Cerebellar nuclear complex (tissue), 1 donor: ENCODE measurements at places on chromosomes 6 and 20.

GRCh38 chr6:79630883-79631692 is at the start of gene SH3BGRL2:
SH3BGRL2 (plus strand) TSS chr6:79631329; CDS start chr6:79631462, 133 bp downstream.
- peak; percentile 68 for DNase-seq

DNA sequence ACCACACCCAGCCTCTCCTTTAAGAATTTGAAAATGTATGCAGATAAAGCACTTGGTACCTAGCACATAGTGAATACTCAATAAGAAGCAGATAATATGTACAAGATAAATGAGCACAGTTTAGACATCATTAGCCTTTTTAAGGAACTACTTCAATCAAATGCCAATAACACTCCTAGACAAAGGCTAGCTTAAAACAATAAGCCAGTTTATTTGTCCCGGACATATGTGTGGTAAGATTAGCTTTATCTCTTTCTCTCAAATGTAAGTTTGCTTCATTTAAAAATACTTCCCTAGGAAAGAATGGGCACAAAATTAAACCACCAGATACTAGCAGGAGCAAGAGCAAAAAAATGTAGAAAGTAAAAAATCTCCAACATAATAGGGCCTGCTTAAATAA is 73.8 kb downstream of the MAP3K5 start:
- no peak for DNase-seq

DNA sequence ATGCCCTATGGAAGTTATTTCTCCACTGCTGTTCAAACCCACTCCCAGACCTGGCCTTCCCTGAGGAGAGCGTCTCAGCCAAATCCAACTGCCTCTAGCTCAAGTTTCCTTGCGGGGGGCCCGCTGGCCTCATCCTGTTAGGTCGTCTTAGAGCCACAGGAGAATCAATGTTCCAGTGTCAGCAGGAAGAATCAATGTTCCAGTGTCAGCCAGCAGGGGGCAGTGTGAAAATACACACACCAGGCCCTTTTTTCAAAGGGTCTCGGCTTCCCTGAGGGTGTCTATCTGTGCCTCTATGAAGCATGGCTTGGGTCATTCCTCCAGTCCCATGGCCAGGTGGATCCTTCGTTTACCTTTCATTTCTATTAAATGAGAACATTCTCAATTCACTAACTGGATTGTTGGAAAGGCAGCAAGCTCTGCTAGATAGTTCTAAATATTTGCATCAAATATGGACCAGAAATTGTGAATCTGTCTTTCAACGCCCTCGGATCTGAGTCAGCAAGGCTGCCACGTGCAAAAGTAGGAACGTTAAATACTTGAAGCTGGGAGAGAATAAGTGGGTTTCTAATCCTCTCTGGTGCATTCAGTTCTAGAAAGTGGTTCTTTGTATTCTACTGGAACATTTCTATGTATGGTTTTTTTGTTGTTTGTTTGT is 19.2 kb downstream of the PRND start:
- DNase-seq: no peak

DNA sequence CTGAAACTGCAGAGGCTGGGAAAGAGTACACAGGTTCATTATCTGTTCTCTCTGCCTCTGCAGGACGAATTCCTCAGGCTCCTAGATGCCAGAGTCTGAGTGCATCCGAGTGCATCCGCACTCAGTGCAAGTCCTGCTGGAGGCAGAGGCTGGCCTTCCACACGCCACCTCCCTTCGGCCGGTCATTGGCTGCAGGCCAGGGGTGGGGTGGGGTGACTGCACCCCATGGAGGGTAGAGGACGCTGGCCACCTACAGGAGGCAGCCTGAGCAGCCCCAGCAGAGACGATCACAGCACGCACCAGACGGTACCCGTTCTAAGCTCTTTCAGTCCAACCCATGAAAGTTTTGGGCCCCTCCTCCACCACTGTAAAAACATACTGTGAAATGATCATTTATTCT is 11.7 kb downstream of the SFT2D1 start:
- no peak for DNase-seq

DNA sequence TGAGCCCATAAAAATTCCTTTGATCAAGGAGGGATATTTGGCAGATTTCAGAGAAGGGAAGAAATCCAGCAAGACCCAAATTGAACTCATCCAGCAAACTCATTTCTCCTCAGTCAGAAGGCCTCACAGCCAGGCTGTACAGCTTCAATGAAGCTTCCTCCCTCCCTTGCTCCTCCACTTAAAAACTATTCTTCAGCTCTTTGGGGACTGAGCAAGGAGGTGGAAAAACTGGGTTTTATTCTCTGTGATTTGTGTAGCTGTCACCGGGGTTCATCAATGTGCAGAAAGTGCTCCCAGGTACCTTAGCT is 158.7 kb upstream of the ZNF184 start:
- DNase-seq: no peak

GRCh38 chr6:25619217-25619616 is 32.8 kb upstream of the SCGN start:
- DNase-seq: no peak

DNA sequence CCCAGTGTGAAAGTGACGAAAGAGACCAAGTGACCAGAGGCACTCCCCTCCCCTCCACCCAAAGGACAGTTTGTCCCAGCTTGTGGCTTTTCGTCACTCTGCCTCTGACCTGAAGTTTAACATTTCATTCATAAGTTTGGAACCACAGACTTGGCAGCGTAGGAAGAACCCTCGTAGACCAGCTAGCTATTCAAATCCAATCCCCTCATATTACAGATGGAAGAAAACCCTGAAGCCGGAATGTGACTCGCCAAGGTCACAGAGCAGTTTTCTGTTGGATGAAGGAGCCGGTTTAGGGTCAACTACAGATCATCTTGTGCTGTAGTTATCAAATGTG is 3.9 kb upstream of the SYS1 start:
- DNase-seq: no peak

DNA sequence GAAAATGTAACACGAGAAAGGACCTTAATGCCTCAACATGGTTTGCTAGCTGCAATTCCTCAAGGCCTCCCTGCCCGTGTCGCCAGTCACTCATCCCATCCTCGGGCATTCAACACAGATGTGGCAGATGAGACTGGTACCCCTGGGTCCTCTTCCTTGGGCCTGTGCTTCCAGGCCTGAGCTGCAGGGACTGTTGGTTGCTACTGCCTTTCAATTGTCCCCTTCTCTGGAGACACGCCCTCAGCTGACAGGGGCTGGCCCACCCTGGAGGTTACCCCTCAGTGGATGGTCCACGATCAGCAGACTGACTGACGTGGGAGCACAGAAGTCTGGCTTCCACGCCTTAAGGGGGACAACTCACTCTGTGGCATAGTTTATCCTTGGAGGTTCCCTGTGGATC is 495.1 kb upstream of the CHD6 start:
- DNase-seq: no peak

- no peak for DNase-seq
Measured at GRCh38 chr6:36834576-36835341, 4.5 kb downstream of the CPNE5 start.

GRCh38 chr20:61970357-61970756 is 95.3 kb downstream of the TAF4 start:
- no peak for DNase-seq

DNA sequence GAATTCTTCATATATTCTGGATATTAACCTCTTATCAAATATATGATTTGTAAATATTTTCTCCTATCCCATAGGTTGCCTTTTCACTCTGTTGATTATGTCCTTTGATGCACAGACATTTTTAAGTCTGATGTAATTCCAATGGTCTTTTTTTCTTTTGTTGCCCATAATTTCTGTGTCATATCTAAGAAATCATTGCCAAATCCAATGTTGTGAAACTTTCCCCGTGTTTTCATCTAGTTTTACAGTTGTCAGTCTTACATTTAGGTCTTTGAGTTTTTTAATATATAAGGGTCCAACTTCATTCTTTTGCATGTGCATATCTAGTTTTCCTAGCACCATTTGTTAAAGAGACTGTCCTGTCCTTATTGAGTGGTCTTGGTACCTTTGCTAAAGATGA is 111.5 kb downstream of the SESN1 start:
- no peak for DNase-seq

DNA sequence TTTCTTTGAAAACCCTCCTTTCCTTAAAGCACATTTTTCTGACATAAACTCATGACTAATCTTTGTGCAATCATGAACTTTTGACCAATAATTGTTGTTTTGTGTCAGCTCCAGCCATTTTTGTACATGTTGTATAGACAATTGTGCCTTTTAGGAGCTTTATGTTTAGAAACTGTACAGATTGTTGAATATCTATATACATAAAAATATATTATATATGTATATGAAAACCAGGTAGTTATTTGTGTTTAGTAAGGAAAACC is 125.7 kb upstream of the EDN1 start:
- DNase-seq: no peak

GRCh38 chr6:56764081-56764566 is 121.4 kb upstream of the DST start:
- no peak for DNase-seq

DNA sequence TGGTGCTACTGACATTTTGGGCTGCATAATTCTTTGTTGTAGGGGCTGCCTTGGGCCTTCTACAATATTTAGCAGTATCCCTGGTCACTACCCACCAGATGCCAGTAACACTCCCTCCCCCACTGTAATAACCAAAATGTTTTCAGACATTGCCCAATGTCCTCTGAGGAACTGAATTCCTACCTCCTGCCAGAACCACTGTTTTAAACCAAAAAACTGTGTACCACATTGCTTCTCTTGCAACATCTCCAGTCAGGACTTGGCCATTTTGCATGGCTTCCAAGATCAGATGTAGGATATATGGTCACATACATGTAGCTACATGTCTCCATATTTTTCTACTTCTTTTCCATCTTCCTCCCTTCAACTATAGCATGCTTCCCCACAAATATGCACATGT is 97.4 kb upstream of the IFNGR1 start:
- no peak for DNase-seq

DNA sequence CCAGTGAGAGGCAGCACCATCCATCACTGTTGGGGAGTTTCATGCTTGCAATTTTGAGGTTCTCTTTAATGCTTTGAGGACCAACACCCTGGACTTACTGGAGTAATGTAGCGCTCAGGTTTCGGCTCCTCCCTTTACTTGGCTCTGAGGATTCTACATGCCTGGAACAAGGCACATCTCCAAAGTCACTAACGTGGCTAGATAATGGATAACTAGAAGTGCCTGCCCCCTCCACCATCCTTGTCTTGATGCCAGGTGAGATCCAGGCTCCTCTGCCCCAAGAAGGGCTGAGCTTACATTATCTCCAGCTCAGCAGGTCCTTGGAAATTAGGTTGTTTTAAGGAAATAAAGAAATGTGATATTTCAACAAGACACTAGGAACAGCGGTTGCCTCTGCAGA is 75.5 kb upstream of the ZNFX1 start:
- DNase-seq: no peak

DNA sequence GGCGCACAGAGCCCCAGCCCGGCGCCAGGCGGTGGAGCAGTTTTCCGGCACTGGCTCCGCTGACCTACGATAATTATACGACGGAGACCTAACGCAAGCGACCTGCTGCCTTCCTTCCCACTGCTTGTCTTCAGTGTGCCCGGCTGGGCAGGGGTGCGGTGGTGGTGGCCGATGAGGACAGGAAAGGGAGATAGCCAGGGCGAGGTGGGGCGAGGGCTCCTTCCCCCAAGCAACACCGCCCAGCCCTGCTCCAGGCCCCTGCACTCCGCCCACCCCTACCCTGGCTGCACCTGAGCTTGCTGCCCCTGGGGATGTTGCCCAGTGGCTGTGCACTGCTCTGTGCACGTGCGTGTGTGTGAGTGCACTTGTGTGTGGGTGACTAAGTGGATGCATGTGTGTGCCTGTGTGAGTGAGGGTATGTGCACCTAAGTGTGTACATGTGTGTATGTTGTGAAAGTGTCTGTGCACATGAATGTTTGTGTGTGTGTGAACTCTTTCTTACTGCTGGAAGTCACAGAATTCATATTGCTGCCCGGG is 42.6 kb upstream of the IRF4 start:
- no peak for DNase-seq

DNA sequence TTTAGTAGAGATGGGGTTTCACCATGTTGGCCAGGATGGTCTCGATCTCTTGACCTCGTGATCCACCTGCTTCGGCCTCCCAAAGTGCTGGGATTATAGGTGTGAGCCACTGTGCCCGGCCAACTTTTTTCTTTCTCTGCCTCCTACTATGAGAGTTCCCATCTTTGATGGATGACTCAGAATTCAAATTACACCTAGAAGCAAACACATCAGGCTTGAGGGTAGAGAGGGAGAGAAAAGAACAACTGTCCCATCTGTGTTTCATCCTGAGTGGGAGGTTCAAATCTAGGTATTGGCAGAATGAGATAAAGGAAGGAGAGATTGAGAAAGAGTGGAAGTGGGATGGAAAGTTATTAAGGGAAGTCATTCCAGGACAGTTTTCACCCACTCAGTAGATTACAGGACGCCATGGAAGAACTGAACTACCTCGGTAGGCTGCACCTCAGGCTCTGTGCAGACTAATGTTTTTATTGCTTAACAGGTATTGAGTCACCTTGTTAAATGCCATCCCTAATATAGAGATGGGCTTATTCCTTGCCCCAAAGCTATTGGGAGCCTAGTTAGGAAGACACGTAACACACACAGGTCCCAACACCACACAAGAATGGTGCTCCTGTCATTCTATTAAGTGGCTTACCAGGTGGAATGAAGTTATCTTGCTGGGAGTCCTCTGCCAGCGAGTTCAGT is 275.7 kb downstream of the SOX4 start:
- DNase-seq: no peak

- no peak for DNase-seq
Measured at GRCh38 chr6:130964808-130965604, 98.0 kb downstream of the EPB41L2 start.

GRCh38 chr6:27059621-27060425 is 187.7 kb upstream of the PRSS16 start:
- DNase-seq: no peak

DNA sequence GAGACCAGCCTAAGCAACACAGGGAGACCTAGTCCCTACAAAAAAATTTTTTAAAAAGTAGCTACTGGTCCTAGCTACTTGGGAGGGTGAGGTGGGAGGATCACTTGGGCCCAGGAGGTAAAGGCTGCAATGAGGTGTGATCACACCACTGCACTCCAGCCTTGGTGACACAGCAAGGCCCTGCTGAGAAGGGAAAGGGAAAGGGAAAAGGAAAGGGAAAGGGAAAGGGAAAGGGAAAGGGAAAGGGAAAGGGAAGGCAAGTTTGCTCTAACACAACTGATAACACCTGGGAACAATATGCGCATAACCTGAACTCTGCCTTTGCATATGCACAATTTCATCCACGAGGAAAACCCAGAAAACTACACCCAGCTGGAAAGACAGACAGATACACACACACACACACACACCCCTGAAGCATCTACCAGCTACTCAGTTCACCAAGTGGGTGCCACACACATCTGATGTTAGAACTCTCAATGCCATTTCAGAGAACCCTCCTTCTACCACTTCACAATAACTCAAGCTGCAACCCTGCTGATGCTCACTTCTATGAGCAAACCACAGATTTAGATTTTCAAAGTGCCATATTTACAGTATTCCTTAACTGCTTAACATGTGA is 19.1 kb downstream of the B4GALT5 start:
- DNase-seq: no peak

- no peak for DNase-seq
Measured at GRCh38 chr6:110563711-110564110, 87.3 kb upstream of the SLC22A16 start.

DNA sequence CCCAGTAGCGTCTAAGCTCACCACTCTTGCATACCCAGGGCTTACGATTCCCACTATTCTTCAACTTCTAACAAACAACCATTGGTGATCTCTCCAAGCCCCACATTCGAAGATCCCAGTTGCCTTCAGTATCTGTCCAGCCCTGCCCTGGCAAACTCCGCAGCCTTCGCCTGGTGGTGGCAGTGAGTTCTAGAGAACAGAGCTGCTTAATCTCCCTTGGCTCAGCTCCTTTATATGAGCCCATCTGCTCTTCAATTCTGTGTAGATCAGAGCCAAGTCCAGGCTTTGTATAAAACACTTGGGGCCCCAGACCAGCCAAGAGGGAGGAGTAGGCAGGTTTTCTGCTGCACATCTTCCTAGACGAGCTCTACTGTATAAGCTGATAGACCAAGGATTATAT is 193.3 kb downstream of the PHACTR1 start:
- DNase-seq: peak; percentile 53
